Upper lobe of left lung (tissue), 6 donors: ENCODE measurements at places on chromosomes 7 and 10.

DNA sequence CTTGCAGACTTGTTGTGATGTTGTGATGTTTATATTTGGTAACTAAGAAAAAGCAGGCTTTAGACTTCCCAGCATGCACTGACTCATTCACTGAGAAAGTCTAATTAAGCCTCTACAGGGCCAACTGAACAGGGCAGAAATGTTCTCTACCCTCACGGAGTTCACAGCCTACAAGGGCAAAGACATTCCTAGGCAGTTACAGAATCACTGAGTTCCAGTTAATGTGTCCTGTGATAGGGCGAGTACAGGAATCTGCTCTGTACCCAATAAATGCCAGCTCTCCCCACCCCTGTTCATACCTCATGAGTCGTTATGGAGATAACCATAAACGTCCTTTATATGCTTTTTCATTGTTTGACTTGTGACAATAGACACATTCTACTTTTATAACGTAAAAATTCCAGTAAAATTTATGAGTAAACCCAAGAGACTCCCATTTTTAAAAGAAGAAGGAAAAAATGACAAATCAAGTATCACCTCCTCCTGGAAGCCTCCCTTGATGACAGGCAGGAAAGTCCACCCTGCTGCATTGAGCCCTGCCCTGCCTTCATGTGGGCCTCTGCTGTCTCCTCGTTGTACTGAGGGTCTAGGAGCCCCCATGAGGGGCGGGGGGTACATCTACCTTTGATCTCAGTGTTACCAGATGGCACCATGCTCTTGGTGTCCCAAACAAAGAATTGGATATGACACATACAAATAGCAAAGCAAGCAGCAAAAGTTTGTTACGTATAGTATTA lies 14.3 kb downstream of the MUC12 start:
- no peak for DNase-seq
- H3K36me3 ChIP-seq = no peaks in the 10 kb centered on the region
- H3K4me1 ChIP-seq = no peaks in the 10 kb centered on the region
- no peaks in the 10 kb centered on the region for H3K27me3 ChIP-seq
- no peak overlapping the region for H3K27ac ChIP-seq
- H3K4me3 ChIP-seq = no peak overlapping the region

GRCh38 chr7:108244110-108244509 lies 113.9 kb upstream of the LAMB4 start:
- no peaks in the 10 kb centered on the region for H3K4me1 ChIP-seq
- H3K4me3 ChIP-seq = no peak overlapping the region
- no peaks in the 10 kb centered on the region for H3K27me3 ChIP-seq
- DNase-seq = no peak
- no peak overlapping the region for H3K27ac ChIP-seq

DNA sequence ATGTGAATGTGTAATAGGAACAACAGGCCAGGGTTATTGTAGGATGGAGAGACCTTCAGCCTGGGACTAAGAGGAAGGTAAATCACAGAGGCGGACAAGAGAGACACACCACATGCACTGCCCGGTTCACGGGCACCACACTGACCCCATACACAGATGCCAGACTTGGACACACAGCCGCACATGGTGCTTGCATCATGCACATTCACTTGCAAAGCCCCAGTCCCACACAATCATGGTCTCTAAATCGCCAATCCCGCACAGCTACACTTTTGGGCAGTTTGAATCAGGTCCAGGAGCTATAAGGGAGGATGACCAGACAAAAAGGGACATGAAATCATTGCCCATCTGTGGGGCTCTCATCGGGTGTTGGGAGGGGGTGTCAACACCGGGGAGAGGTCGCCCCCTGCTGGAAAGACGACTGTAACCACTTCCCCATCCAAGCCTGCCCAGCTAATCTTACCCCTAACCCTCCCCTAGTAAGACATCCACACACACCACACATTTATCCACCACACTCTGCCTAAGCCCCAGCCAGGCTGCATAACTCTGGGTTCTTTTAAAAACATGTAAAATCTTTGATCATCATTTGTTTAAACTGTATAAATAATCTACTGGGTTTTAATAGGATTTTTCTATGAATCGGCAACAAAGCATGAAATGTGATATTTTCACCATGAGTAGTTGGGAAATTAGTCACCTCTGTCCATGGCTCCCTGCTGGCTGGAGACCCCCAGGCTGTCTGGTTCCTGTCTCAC lies 40.5 kb upstream of the SLF2 start:
- H3K4me3 ChIP-seq = no peak overlapping the region
- H3K36me3 ChIP-seq = no peaks in the 10 kb centered on the region
- no peaks in the 10 kb centered on the region for H3K4me1 ChIP-seq
- DNase-seq = no peak

DNA sequence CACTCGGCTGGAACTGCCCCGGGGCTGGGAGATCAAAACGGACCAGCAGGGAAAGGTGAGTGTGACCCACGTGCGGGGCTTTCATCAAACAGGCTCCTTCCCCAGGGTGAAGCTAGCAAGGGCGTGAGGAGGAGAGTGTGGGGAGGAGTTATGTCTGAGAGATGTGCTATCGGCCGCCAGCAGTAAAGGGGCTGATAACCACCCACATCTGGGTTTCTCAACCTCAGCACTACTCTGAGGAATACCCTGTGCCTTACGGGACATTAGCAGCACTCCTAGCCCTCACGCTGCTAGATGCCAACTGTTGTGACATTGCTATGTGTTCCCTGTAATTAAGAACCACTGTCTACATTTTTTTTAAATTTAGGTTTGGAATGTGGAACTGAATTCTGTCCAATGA lies 113.9 kb upstream of the STK17A start:
- no peak overlapping the region for H3K4me3 ChIP-seq
- no peak for DNase-seq
- no peak overlapping the region for H3K27ac ChIP-seq
- no peaks in the 10 kb centered on the region for H3K27me3 ChIP-seq
- no peaks in the 10 kb centered on the region for H3K36me3 ChIP-seq
- no peaks in the 10 kb centered on the region for H3K4me1 ChIP-seq

DNA sequence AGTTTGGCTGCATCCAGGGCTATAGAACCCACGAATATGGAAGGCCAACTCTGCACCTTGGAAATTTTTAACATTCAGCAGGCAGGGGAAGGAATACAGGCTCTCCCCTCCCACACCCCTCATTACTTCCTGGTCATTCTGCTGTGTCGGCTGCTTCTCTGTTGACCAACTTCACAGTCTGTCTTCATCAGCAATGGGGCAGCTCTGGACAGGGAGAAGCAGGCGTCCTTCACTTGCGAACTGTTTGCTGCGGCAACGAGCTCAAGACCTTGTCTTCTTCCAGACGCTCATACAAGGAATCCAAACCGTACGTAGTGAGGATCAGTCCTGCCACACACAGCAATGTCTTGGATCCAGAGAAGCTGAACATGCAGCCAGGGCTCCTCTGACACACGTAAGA lies 192.2 kb downstream of the DIP2C start:
- H3K4me3 ChIP-seq = no peak overlapping the region
- DNase-seq = no peak
- no peaks in the 10 kb centered on the region for H3K36me3 ChIP-seq
- H3K27me3 ChIP-seq = no peaks in the 10 kb centered on the region
- H3K27ac ChIP-seq = no peak overlapping the region

- H3K36me3 ChIP-seq = no peaks in the 10 kb centered on the region
- no peaks in the 10 kb centered on the region for H3K4me1 ChIP-seq
- no peaks in the 10 kb centered on the region for H3K27me3 ChIP-seq
- no peak for DNase-seq
Measured at GRCh38 chr7:116434820-116435341, 64.7 kb upstream of the CAV2 start.

DNA sequence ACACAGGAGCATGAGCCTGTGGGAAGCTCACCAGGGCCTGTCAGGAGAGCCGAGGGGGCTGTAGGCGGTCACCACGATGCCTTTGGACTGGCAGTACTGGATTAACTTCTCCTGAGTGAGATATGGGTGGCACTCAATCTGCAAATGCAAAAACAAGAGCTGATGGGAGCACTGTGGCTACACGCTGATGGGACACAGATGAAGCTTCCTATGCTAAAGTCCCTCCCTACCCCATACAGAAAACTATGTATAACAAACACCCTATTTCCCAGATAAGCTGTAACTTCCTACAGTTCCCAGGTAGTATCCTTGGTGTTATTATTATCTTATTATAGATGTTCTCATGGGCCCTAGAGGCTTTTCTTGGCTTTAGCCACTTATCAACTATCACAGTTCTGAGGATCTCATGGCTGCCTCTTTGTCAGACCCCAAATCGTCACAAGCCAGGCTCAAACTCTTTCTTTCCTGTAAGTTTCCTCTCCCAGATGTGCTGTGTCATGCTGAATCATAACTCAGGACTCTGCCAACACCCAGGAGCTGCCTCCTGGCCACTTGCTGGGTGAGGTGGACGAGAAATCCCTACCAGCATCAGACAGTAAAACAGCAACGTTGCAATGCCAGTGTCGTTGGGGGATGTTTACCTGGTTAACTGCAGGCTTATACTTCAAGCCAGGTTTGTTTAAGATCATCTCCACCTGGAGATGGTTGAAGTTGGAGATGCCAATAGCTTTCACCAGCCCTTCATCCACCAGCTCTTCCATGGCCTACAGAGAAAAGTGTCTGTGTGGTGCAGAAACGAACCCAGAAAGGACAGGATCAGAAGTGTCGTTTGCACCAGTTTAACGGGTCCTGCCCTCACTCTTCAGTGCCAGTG lies 10.3 kb downstream of the AKR1B1 start:
- H3K27ac ChIP-seq = no peak overlapping the region
- no peak for DNase-seq
- H3K4me3 ChIP-seq = no peak overlapping the region
- no peaks in the 10 kb centered on the region for H3K27me3 ChIP-seq
- peaks cover 5% of the 10 kb centered on the region for H3K4me1 ChIP-seq

DNA sequence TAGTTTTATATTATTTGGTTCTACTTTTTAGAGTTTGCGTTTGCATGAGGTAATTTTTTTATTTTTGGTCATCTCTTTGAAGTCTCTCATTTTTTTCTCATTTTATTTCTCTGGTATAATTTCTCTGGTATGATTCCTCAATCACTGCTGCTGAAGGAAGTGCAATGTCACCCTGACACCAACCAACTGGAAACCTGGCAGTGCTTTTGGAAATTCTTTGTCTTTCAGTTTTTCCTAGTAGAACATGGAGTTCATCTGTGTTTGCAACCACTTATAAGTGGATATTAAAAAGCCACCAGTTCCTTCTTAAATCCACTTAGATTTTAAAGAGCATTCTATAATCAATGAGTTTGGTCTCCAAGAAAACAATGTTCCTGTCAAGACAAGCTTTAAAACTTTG lies 291.8 kb downstream of the PRKG1 start:
- H3K27ac ChIP-seq = no peak overlapping the region
- no peak overlapping the region for H3K4me3 ChIP-seq
- no peaks in the 10 kb centered on the region for H3K36me3 ChIP-seq
- no peaks in the 10 kb centered on the region for H3K27me3 ChIP-seq
- H3K4me1 ChIP-seq = no peaks in the 10 kb centered on the region

DNA sequence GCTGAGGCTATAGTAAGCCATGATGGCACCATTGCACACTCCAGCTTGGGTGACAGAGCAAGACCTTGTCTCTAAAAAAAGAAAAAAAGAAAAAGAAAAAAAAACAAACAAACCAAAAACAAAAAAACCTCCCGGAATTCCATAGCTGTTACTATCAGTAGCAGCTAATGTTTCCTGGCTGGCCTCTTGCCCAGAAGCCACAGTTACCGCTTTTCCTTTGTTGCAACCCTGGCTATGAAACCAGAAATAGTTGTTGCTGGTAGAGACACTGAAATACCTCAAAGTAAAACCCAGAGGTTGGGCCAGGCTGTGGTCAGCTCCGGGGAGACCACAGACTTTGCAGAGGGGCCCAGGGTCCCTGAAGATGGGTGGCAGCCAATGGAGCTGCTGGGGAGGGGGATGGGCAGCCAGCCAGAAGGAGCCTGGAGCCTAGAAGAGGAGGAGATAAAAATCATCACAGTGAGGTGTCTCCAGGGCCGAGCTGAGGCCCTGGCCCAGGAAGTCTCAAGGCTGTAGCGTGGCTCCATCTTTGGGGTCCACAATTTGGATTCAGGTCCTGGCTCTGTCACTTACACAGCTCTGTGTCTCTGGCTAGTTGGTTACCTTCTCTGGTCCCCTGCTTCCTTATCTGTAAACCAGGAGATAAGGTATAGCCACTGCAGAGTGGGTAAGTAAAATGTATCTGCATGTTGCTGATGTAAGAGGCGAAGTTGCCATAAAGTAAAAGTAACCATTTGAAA lies 3.4 kb upstream of the CHST12 start:
- H3K27ac ChIP-seq = peak overlapping the region; percentile 87
- H3K4me1 ChIP-seq = peaks cover 38% of the 10 kb centered on the region
- no peaks in the 10 kb centered on the region for H3K27me3 ChIP-seq
- DNase-seq = peak; percentile 82

GRCh38 chr10:49767752-49768151 lies 5.6 kb upstream of the OGDHL start:
- no peak for DNase-seq
- no peak overlapping the region for H3K4me3 ChIP-seq
- H3K27me3 ChIP-seq = peaks cover 2% of the 10 kb centered on the region
- no peak overlapping the region for H3K27ac ChIP-seq
- H3K36me3 ChIP-seq = no peaks in the 10 kb centered on the region

DNA sequence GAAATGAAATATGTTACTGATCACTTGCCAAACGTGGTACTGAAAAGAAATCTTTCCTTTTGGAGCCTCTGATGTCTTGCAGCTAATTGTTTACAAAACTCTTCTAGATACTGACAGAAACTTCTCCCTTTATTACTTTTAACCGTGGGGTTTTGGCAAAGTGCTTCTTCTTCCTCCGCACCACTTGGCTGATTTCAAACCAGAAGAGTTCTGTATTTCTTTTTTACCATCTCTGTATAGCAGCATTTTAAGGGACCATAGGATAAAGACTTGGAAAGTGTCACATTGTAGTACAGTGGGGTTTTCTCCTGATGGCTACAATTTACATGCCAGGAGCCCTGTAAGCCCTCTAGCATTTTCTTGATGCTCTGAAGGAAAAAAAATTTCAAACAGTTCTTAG lies 21.9 kb upstream of the CREB5 start:
- no peak overlapping the region for H3K4me3 ChIP-seq
- no peak for DNase-seq
- H3K27me3 ChIP-seq = no peaks in the 10 kb centered on the region
- H3K4me1 ChIP-seq = peaks cover 4% of the 10 kb centered on the region
- H3K36me3 ChIP-seq = no peaks in the 10 kb centered on the region
